ENCODE measurements at places on chromosomes 7 and 10. TPM values are rescaled to one million over a fixed set of nuclear protein-coding genes. Genes with fewer than 3 reads are reported as not detected.

DNA sequence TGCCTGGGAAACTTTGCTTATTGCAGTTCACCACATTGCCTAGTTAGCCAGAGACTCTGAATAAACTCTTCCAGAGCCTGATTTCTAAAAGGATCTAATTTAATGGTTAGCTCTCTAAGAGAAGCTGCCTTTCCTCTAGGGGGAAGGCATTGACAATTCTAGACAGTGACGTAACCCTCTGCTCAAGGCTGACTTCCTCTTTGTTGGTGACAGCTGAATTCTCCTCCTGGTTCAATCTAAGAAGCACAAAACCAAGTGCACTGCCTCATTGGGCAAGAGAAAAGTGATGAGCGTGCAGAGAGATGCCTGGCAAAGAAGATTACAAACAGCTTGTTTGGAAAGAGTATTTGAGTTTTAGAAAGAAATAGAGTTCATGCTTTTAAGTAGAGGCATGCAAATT, 102.7 kb downstream of the MACC1 start:
- no peaks in the 10 kb centered on the region for H3K27me3 ChIP-seq
- H3K4me3 ChIP-seq: no peak overlapping the region
- H3K27ac ChIP-seq: no peak overlapping the region
- DNase-seq: peak; percentile 8

DNA sequence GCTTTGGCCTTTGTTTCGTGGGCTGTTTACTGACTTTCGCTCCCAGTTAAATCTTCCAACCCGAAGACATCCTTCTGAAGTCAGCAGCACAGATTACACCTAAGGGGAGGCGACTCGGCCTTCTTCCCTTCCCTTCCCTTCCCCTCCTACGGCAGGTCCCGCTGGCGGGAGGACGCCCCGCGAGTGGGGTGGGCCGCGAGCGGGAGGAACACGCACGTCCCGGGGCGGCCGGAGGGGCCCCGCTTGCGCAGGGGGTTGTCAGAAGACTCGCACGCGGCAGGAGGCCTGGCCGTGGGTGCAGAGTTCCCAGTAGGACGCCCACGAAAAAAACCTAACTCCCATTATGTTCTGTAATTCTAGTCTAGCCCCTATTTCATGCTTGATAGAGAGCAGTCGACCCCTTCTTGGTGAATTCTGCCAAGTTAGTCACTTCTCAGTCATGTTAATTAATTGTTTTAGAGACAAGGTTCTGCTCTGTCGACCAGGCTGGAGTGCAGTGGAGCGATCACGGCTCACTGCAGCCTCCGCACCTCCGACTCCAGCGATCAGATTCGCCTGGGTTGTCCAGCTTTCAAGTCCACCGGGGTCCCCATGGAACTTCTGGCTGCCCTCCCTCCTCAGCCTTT, 19.2 kb upstream of the ZNF32 start:
- no peak for DNase-seq
- peaks cover 4% of the 10 kb centered on the region for H3K4me1 ChIP-seq
- H3K27me3 ChIP-seq: peaks cover 29% of the 10 kb centered on the region
- H3K27ac ChIP-seq: no peak overlapping the region
- no peak overlapping the region for H3K4me3 ChIP-seq
- H3K36me3 ChIP-seq: no peaks in the 10 kb centered on the region

GRCh38 chr7:105678811-105679495, 97.7 kb upstream of the EFCAB10 start:
- DNase-seq: peak; percentile 60
- H3K36me3 ChIP-seq: peaks cover 8% of the 10 kb centered on the region
- H3K27ac ChIP-seq: peak overlapping the region; percentile 86

DNA sequence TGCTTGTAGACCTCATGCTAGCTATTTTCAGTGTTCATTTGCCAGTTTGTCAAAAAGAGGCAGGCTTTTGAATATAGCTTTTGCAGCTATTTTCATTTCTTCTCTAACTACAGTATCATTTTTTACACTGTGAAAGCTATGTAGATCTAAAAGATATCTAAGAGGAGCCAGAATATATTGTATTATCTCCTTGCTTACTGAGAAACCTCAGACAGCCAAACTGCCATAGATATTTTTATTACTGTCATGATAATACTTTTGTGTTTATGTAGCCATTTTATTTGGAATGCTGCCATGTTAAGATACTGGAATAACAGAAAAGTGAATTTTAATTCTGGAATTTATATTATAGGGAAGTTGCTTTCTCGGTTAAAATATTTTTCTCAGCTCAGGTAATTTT, 37.2 kb downstream of the ANKIB1 start:
- no peak overlapping the region for H3K27ac ChIP-seq
- no peak for DNase-seq
- no peaks in the 10 kb centered on the region for H3K27me3 ChIP-seq
- H3K36me3 ChIP-seq: peaks cover 18% of the 10 kb centered on the region
- peaks cover 9% of the 10 kb centered on the region for H3K4me1 ChIP-seq
- H3K4me3 ChIP-seq: no peak overlapping the region

GRCh38 chr7:11591055-11591633, 240.9 kb downstream of the THSD7A start:
- no peaks in the 10 kb centered on the region for H3K27me3 ChIP-seq
- no peak overlapping the region for H3K27ac ChIP-seq
- DNase-seq: no peak
- H3K36me3 ChIP-seq: no peaks in the 10 kb centered on the region
- H3K4me3 ChIP-seq: no peak overlapping the region
- H3K4me1 ChIP-seq: no peaks in the 10 kb centered on the region

DNA sequence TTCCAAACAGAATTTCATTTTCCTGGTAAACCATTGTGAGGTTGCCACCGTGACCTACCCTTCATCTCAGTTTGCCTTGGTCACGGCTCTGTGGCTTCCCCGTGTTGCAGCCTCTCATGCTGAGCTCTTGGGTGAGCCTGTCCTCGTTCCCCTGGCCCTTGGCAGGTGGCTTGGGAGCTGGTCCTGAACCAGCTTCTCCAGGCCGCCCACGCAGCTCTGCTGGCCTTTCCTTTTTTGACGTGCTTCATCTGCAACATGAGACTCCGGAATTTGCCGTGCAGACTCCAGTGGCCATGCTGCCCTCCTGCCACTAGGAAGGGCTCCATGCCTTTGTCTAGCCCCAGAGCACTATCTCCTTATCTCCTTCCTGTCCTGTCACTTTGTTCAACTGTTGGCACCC, 93.0 kb upstream of the NPS start:
- H3K4me1 ChIP-seq: no peaks in the 10 kb centered on the region
- no peak overlapping the region for H3K27ac ChIP-seq
- DNase-seq: no peak
- no peak overlapping the region for H3K4me3 ChIP-seq

- H3K4me3 ChIP-seq: no peak overlapping the region
- no peak for DNase-seq
- H3K36me3 ChIP-seq: no peaks in the 10 kb centered on the region
- H3K4me1 ChIP-seq: peaks cover 4% of the 10 kb centered on the region
- H3K27ac ChIP-seq: no peak overlapping the region
Measured at GRCh38 chr7:25665903-25666670, 437.8 kb upstream of the NPVF start.

GRCh38 chr10:42974693-42975002, 102.2 kb upstream of the RET start:
- H3K4me1 ChIP-seq: no peaks in the 10 kb centered on the region
- H3K36me3 ChIP-seq: no peaks in the 10 kb centered on the region
- no peak overlapping the region for H3K27ac ChIP-seq
- no peak overlapping the region for H3K4me3 ChIP-seq
- H3K27me3 ChIP-seq: no peaks in the 10 kb centered on the region

DNA sequence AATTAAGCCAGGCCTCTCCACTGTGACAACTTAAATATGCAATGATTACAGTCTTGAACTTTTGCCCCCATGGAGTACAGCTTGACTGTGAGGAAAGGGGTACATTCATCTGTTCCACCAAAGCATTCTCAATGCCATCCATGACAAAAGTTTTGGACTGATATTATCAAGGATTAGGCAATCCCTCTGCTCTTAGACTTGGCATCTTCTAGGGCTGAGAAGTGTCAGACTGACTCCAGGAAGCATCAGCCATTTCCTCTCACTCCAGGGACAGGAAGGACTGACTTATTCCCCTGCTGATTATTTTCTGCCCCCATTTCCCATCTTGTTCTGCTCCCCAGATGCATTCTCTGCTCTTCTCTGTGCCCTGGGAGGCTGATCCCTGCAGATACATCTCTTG, 69.7 kb downstream of the ZNF365 start:
- no peak overlapping the region for H3K27ac ChIP-seq
- no peak overlapping the region for H3K4me3 ChIP-seq
- no peaks in the 10 kb centered on the region for H3K4me1 ChIP-seq
- no peak for DNase-seq
- no peaks in the 10 kb centered on the region for H3K36me3 ChIP-seq
- no peaks in the 10 kb centered on the region for H3K27me3 ChIP-seq

- no peaks in the 10 kb centered on the region for H3K27me3 ChIP-seq
- H3K36me3 ChIP-seq: no peaks in the 10 kb centered on the region
- peaks cover 2% of the 10 kb centered on the region for H3K4me1 ChIP-seq
- no peak for DNase-seq
- H3K27ac ChIP-seq: no peak overlapping the region
- H3K4me3 ChIP-seq: no peak overlapping the region
Measured at GRCh38 chr10:113566888-113567287, 14.0 kb downstream of the HABP2 start.

- no peak overlapping the region for H3K4me3 ChIP-seq
- peaks cover 26% of the 10 kb centered on the region for H3K36me3 ChIP-seq
- peaks cover 40% of the 10 kb centered on the region for H3K4me1 ChIP-seq
Measured at GRCh38 chr10:17235136-17235535, 7.1 kb downstream of the VIM start.

DNA sequence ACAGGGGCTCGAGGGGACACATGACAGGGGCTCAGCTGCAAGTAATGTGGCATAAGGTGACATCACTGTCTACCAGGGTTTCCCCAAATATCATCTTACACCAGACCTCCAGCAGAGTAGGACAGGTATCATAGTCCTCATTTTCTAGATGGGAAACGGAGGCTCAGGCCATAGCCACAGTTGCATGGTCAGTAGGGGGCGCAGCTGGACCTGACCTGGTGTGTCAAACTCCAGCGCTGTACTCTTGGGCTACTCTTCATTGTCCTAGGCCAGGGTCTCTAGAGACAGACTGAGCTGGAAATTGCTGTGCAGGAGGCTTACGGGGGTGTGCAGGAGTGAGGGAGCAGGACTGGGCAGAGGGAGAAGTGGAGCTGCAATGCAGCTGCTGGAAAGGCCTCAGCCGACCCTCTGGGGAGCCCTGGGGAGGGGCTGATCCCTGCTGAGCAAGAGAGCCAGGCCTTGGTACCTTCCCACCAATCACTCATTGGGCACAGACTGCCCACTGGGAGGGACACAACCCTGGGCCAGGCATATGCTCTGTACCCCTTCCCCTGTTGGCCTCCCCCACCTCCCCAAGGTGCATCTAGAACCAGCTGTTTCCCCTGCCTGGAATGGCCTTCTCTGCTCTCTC, 89.9 kb downstream of the CDH23 start:
- H3K27me3 ChIP-seq: no peaks in the 10 kb centered on the region
- no peak overlapping the region for H3K4me3 ChIP-seq
- no peaks in the 10 kb centered on the region for H3K4me1 ChIP-seq
- H3K27ac ChIP-seq: no peak overlapping the region
- H3K36me3 ChIP-seq: no peaks in the 10 kb centered on the region
- DNase-seq: peak; percentile 73

DNA sequence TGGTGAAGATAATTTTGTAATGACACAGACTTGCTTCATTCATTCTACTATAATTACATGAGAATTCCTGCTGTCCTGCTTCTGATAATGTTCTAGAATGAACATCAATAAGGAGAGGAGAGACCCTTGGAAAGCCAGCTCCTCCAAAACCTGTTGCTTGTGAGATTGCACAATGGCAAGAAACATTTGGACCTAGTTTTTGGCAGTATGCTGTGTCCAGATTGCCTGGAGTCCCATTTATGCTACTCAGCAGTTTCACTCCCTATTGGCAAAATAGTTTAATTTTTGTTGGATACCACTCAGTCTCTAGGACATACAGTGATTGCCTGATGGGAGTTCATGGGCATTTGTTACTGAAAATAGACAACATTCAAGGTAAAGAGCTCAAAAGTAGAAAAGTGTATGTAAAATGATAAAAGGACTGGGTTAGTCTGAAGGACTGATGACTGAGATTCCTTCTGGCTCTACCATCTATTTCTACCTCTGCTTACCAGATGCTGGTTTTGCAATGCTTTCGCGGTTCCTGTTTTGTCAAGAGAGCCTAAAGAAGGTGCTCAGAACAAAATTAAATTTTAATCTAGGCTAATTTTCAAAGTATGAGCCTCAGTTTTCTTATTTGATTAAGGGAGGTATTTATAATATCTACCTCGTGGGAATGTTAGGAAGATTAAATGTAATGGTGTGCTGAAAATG, 8.0 kb upstream of the ACTR3B start:
- H3K27me3 ChIP-seq: no peaks in the 10 kb centered on the region
- no peaks in the 10 kb centered on the region for H3K4me1 ChIP-seq
- H3K4me3 ChIP-seq: no peak overlapping the region
- no peaks in the 10 kb centered on the region for H3K36me3 ChIP-seq
- no peak overlapping the region for H3K27ac ChIP-seq
- DNase-seq: no peak

GRCh38 chr10:31152421-31153135, 120.9 kb upstream of the ZNF438 start:
- H3K27ac ChIP-seq: no peak overlapping the region
- peaks cover under 1% of the 10 kb centered on the region for H3K4me1 ChIP-seq
- H3K27me3 ChIP-seq: no peaks in the 10 kb centered on the region
- no peak for DNase-seq
- H3K36me3 ChIP-seq: peaks cover 1% of the 10 kb centered on the region

GRCh38 chr10:19817231-19817933, 1.1 kb downstream of the PLXDC2 start:
- peaks cover 56% of the 10 kb centered on the region for H3K27me3 ChIP-seq
- no peak overlapping the region for H3K27ac ChIP-seq
- no peak for DNase-seq
- peaks cover 5% of the 10 kb centered on the region for H3K4me1 ChIP-seq
- no peaks in the 10 kb centered on the region for H3K36me3 ChIP-seq

The SMKR1 gene
- total RNA-seq: 0.99 TPM

The IL6 gene
- total RNA-seq: 3.8 TPM

The LRRC61 gene
- 10.3 TPM for total RNA-seq

The UTF1 gene
- total RNA-seq: not detected

The TMEM130 gene
- total RNA-seq: 0.10 TPM

The MKX gene
- 0.38 TPM for total RNA-seq

The GTF2I gene
- total RNA-seq: 81.5 TPM

The CAV2 gene
- not detected for total RNA-seq
